GM04503 (cell line): ENCODE measurements at places on chromosomes 5 and 9.

- peak; percentile 27 for DNase-seq
Observed at GRCh38 chr5:89255845-89256463, 373.0 kb upstream of the MEF2C start.

GRCh38 chr5:172807766-172808311, 26.2 kb upstream of the ERGIC1 start:
- no peak for DNase-seq

DNA sequence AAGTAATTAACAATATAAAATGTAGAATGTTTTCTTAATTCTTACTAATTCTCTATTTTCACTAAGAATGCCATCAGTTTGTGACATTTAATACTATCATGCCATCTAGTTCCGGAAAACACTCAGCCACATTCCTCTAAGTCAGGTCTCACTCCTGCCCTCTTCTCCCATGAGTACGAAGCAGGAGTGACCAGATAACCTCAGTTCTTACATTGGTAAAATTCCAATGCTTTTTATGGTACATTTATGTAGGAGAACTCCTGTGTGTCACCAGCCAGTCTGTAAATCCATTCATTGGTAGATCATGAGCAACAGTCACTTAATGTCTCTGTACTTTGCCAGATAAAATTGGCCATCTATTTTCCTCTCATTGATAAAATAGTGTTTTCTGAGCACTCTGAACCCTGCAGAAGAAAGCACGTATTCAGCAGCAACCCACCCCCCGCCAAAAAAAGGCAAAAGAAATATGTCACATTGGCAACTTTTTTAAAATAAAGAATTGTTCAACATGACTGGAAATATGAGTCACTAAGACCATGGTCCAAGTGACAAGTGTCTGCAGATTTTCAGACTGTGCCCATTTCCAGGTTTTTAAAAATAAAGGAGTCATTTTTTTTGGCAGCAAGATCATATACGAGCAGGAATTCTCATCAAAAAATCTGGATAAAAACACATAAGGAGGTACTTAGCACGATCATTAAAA, 11.8 kb downstream of the GLIS3 start:
- no peak for DNase-seq

GRCh38 chr9:120909904-120910303, 16.7 kb downstream of the TRAF1 start:
- DNase-seq, result no peak

DNA sequence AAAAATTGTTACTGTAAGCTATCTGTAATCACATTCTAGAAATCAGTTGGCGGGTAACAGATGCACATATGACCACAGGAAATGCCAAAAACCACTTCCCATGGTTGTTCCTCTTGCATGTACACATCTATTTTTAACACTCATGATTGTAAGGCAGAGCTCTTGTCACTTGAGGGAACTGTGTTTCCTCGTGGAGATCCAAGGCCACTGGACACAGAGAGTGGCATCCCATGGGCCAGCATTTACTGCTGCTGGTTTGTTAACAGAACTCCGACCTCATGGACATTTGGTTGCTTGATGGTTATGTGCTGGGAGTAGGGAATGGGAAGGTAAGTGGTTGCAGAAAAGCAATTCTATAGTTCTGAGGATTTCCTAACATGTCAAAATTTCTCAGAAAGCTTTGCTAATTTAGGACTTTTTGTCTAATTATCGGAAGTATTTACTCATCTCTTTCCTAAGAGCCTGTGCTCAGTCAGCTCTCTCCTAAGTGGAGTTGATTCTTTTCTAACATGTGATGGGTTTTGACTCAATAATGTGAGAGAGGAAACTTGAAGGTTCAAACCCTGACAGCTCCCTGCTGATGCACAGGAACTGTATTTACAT, 202.0 kb upstream of the NR3C1 start:
- DNase-seq, result no peak

DNA sequence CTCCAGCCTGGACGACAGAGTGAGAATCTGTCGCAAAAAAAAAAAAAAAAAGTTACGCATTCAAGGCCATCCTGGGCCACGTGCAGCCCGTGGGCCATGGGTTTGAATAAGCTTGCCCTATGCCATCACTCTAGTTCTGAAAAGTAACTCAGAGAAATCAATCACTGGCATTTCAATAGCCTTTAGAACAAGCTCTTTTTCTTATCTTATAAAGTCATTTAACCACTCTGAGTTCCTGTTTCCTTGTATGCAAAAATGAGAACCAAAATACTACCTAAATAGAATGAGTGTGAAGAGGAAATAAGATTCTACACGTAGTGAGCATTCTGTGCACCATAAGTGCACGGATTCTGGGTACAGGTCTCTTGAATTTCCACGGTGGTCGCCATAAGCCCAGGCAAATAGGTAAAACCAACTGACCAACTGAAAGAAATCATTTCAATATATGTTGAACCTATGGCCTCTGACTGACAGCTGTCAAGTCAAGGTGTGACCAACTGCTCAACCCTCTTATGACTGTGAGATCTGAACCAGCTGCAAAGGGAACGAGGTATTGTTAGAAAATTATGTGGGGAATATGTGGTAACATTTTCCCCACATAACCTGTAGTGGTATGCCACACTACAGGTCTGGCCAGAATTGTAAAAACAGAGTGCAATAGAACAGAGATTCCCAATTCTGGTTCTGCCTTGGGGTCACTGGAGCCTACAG, 143.9 kb upstream of the LHFPL2 start:
- no peak for DNase-seq

- DNase-seq, result no peak
Observed at GRCh38 chr5:91361055-91361701, 21.9 kb downstream of the ARRDC3 start.

DNA sequence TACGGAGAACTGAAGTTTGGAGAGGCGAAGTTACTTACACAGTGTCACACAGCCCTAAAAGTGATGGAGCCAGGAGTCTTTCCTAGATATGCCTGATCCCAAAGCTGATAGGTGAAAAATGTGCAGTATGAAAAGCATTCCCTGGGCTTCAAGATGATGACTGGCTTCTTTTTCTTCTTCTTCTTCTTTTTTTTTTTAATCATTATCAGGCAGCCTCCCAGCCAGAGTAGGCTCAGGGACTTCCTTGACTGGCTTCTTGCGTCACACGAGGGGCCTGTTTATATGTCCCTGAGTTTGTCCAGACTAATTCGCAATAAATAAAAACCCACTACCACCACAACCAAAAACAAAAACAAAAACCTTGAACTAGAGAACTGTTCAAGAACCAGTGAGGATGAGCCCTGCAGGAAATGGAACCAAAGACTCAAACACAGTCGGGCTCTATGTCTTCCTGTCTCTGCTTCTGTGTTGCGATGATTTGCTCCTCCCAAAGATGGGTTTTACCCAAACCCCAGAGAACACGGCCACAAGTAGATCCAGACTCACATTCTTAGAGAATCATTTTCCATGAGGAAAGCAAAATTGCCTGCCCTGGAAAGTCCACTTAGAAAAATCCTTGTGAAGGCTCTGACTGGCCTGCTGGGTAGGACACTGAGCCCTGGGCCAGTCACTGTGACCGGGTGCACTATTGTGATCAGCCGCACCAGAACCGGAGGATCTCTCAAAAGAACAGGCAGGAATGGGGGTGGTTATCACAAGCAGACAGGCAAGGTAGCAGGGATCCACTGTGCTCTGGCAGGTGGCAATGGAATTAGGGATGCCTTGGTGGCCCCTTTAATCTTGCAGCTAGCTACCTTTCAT, 38.0 kb upstream of the ADAM19 start:
- no peak for DNase-seq

DNA sequence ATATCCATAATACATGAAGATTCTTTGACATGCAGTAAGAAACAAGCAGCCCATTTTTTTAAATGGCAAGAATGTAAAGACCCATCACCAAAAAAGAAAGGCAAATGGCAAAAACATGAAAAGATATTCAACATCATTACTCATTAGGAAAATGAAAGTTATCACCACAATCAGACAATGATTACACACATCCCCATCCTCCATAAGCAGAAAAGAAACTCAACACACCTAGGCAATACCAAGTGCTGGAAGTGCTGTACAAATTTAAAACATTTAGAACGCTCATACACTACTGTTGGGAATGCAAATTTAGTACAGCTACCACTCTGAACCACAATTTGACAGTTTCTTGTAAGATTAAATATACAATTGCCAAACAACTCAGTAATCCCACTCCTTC, 466.7 kb downstream of the ACTL7B start:
- DNase-seq, result no peak

- DNase-seq, result no peak
Observed at GRCh38 chr9:26723486-26723885, 169.1 kb downstream of the CAAP1 start.

- no peak for DNase-seq
Observed at GRCh38 chr9:133132174-133132573, 11.1 kb upstream of the RALGDS start.

- DNase-seq, result no peak
Observed at GRCh38 chr5:172428224-172429166, 25.8 kb downstream of the SH3PXD2B start.

DNA sequence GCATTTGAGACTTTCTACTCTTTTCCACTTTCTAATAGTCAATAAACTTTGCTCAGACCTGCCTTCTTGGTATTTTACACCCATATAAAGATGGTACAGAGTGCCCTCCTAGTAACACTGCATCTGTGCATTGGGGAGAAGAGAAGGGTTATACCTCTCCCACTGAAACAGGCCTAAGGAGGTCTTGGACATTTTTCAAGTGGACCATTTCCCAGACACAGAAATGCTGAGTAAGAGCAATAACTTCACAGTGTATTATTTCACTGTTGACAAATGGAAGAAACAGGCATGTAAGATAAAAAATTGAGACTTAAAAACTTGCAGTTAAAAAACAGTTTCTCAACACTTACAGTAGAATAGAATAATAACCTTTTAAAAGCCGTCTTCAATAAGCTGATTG, 1224.0 kb upstream of the CDH18 start:
- no peak for DNase-seq

DNA sequence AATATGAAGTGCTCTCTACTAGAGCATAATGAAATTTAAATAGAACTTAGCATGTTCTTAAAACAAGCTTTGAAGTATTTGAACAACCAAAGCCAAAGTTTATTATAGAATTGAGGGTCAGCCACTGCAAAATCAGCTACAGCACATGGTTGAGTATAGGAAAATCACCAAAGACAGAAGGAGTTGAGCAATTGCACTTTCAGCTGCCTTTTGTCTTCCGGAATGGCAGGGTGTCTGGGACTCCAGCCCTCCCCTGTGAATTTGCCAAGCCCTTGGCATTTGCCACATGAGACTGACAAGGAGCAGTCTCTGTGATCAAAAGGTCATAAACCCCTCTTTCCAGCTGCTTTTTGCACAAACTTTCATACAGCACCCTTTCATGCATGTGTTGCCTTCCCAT, 8.5 kb upstream of the LURAP1L start:
- no peak for DNase-seq

DNA sequence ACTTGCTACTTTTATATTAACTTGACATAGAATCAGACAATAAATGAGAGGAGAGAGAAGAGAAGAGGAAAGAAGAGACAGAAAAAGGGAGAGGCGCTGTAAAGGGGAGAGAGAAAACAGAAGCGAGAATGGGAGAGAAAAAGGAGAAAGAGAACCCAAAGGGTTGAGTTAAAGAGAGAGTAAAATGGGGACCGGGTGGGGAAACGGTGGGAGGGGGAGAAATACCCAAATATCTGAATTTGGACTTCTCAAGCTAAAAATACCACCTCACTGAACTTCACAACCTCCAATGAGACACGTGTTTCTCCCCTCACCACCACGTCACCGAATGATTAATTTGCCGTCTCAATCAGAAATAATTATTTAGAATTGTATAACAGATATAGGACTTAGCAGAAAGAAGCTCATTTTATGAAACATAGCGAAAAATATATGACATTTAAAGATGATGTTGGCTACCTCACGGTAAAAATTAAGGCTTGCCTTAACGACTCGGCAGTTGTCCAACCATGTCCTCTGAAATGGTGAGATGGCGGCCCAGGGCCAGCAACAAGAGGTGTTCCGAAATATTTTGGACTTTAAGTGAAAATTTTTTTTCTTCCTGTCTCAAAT, 204.1 kb downstream of the MEF2C start:
- no peak for DNase-seq

DNA sequence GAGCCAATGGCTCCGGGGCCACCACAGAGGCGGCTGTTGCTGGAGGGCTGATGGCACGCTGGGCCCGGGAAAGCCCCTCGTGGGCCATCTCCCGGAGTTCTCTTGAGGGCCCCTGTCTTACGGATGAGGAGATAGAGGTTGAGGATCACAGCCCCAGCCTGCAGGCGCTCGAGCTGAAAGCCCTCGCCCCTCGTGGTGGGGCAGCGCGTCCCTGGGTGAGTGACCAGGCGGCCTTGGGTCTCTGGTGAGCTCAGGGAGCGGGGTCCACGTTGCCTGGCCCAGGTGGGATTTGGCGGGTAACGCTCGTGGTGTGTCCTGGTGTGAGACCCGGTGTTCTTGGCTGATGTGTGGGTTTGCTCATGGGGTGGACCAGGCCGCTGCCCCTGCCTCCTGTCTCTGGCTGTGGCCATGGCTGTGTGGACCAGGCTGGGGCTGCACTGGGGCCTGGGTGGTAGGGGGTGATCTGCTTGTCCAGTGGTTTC, 38.9 kb downstream of the RXRA start:
- DNase-seq, result no peak

DNA sequence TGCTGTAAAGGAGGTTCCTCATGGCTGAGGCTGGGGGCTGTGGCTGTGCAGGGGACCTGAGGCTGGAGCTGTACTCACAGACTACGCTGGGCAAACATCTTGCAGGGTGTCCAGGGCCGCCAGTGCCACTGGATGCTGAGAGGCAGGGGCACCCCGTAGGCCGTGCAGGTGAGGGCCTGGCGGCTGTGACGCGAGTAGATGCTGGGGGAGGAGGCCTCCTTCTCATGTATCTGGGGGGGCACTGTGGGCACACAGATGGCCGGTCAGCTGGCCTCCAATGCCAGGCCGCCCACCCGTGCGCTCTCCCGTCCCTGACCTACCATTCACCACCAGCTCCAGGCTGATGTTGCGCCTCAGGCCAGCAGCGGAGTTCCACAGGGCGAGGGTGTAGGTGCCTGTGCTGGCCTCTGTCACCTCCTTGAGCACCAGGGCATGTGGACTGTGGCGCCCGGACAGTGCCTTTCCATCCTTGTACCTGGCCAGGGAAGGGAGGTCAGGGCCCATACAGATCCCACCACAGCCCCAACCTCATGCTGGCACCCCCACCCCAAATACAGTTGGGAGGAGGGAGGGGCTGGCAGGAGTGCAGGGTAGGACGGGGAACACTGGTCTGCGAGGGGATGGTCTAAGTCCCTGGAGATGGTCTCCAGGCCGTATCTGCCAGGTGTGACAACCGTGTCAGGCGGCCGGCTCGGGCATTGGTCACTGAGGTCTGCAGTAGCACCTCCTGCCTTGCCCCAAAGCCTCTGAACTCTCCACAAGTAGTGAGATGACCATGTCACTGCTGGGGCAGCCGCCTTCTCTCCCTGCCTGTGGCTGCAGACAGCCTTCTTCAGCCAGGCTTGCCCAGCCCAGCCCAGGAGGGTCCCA, 23.4 kb downstream of the FLT4 start:
- no peak for DNase-seq
